Muscle of back (tissue), 13 donors: ENCODE measurements at places on chromosomes 7 and 10.

DNA sequence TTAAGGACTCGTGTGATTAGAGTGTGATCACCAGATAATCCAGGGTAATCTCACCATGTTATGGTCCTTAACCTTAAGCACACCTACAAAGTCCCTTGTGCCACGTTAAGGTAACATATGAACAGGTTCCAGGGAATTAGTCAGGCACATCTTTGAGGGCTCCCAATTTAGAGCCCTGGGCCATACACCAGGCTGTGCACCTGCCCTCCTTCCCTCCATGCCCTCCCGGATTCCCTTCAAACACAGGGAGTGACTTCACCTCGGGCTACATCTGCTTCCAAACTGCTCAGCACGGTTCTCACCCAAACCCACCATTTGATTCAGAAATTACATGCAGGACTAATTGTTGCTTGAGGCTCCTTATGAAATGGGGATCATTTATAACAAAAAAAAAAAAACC, 93.9 kb upstream of the HABP2 start:
- no peak for DNase-seq

- DNase-seq: no peak
Measured at GRCh38 chr10:133143200-133143533, 16.9 kb upstream of the KNDC1 start.

GRCh38 chr10:27345455-27345920, 104.9 kb upstream of the ACBD5 start:
- no peak for DNase-seq

DNA sequence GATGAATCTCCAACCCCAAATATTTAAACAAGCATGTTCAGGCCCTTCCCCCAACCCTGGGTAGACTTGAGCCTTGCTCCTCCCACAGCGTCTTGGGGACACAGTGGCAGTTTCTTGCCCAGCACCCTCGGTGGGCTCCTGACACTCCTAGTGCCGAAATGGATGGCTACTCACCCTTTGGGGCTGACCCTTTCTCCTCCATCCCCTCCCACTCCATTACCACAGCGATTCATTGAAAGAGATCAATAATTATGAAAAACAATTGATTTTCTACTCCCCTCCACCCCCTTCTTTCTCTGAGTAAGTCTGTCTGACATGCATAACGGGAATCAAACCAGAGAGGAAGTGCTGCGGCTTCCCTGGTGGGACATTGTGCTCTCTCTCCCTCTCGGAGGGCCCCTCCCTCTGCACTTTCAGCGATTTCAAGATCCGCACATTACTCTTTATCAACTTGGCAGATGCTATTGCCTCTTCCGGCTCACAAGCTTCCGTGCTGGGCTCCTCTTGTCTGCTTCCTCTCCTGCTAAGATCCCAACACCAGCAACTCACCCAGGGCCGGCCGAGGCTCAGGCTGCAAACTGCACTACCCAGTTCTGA, 79.0 kb upstream of the PLXNA4 start:
- DNase-seq: peak; percentile 28
